Activated CD4-positive, alpha-beta T cell treated with anti-CD3 and anti-CD28 coated beads, Interleukin-2, amount 50 U/mL, for 1 hour (primary cell): ENCODE measurements at places on chromosomes 3 and 15.

GRCh38 chr15:65394936-65395335 is 17.1 kb upstream of the IGDCC3 start:
- DNase-seq, result no peak

GRCh38 chr3:179148616-179149405 is 654 bp downstream of the PIK3CA start:
- peak; percentile 69 for DNase-seq

DNA sequence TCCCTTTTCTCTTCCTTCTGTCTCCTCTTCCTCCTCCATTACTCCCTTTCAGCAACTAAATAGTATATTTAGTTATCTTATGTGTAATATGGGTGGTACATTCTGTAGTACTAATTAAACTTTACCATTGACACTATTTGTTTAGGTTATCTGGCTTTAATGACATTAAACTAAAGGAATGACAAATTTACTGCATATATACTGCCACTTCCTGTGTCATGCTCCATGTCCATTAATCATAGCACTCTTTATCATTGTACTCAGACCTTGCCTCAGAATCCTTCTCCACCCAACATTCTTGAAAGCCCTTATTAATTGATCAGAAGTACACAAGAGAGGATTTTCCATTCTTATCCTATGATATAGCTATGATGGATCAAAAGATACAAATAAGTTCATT is 244.2 kb downstream of the NAALADL2 start:
- DNase-seq, result no peak

DNA sequence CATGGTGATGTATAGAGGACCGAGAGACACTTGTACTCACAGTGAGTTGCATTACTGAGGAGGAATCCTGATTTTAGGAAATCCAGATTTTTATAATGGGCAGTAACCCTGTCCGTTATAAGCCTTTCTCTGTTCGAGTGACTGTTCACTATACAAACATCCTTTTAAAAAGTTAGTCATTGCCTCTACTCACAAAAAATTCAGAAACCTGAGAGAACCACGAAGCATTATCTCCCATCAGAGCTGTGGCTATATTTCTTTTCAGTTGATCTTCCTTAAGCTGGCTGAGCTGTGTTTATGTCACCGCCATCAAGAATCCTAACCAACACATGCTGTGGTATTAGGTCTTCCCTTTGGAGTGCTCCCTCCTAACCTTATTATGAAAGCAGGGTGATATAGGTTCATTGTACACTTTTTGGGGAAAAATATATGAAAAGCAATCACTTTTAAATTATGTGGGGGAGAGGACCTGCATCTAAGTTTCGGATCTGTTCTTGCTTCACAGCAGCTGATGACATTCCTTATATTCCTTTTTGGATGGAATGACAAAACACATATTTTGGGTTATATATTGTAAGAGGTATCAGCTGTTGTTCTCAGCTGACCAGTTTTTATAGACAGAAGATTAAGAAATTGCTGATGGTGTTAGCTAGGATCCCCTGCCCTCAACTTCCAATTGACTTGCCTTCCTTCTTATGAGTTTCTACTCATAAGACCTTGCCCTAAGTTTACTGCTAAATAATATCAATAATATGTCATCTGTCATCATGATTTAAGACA is 465.9 kb upstream of the RASGRP1 start:
- no peak for DNase-seq

- no peak for DNase-seq
Measured at GRCh38 chr3:143276592-143276991, 157.0 kb downstream of the CHST2 start.

DNA sequence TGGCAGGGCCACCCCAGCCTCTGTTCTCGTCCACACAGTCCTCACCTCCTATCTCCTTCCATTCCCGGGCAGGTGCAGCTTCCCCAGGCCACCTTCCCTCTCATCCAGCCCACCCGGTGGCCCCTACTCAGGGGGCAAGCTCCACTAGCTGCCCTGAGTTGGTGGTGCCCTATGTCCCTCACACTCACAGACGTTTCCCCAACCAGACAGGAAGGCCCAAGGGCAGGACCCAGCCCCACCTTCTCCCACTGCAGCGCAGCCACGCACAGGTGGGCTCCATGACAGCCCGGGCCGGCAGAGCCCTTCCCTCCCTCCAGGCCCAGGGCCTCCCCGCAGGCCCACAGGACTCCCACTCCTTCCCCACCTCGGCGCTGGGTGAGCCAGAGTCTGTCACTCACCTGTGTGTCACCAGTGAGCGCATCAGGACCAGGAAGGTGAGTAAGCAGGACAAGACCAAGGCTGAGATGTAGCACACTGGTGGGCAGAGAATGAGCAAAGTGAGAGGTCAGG is 11.1 kb downstream of the ISLR start:
- DNase-seq, result no peak

- no peak for DNase-seq
Measured at GRCh38 chr15:26210980-26211379, 347.9 kb upstream of the ATP10A start.

GRCh38 chr3:136751316-136752171 is 634 bp downstream of the STAG1 start:
- peak; percentile 55 for DNase-seq

DNA sequence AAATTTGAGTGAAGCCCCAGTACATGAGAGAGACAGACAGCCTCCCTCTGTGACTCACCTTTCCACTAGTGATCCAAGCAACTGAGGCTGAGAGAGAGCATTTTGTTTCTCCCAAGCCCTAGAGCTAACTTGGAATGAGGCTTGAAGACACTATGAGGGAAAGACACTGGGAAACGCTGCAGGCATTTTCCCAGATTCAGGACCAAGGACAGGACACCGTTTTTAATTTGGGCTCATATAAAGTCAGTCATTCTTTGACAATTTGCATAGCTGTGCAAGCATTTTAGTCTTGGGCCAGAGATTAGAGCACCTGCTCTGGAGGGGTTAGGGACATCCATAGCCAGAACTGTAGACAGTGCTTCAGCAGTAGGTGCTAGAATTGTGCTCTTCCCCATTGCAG is 249.0 kb downstream of the AGBL1 start:
- no peak for DNase-seq

DNA sequence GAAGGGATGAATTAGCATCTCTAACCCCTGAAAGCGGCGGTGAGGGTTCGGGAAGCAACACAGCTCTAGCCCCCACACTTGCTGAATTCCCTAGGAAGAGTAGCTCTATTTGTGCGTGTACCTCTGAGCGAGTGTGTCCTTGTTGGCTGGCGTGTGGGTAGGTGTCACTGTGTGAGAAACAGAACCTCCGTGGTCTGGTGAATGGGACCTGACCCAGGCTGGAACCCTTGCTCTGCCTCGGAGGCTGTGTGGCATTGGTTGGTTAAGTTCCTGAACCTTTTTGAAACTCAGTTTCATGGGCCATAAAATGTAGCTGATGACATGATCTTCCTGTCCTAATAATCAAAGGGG is 414 bp upstream of the TMEM115 start:
- DNase-seq, result no peak

DNA sequence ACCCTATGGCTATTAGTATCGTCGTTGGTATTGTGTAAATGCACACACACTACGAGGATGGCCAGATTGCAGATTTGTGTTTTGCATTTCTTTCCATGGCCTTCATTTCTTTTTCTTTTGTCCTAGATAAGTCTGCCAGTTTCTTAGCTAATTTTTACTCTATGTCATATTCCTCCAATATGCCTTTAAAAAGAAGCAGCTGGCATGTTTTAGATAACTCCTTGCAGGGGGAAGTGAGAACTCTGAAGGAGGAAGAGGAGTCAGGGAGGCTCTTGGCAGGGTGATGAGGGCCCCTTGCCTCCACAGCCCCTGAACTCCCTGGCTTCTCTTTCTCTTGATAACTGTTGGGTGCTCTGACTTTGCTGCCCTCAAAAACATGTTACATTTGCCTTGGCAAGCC is 244.0 kb downstream of the GABRG3 start:
- DNase-seq, result no peak

- no peak for DNase-seq
Measured at GRCh38 chr3:188798556-188799145, 373.1 kb upstream of the TPRG1 start.

DNA sequence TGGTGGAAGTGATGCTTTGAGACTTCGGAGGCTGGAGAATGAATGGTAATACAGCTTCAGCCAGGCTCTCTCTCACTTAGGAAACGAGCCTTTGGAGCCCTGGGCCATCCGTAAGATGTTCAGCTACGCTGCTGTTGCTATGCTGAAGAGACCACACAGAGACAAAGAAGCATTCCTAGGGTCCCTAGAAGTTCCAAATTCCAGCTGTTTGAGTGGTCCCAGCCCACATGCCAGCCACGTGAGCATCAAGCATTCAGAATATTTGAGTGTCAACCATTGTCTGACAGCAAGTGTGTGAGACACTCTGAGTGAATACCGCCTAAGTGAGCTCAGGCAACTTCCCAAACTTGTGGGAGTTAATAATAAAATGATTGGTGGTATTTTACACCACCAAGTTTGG is 212.9 kb downstream of the CD47 start:
- no peak for DNase-seq

GRCh38 chr3:67044295-67044694 is 46.2 kb downstream of the KBTBD8 start:
- DNase-seq, result no peak

- no peak for DNase-seq
Measured at GRCh38 chr3:110352841-110353604, 718.6 kb upstream of the NECTIN3 start.

GRCh38 chr3:139394116-139394515 is 4.7 kb upstream of the COPB2 start:
- no peak for DNase-seq

GRCh38 chr15:78241017-78241416 is 6.7 kb upstream of the ACSBG1 start:
- DNase-seq, result peak; percentile 85

GRCh38 chr3:10248184-10248983 is at the start of gene TATDN2:
Gene TATDN2 (plus strand): TSS chr3:10248459. CDS start chr3:10249201, 742 bp downstream.
- DNase-seq, result peak; percentile 90

DNA sequence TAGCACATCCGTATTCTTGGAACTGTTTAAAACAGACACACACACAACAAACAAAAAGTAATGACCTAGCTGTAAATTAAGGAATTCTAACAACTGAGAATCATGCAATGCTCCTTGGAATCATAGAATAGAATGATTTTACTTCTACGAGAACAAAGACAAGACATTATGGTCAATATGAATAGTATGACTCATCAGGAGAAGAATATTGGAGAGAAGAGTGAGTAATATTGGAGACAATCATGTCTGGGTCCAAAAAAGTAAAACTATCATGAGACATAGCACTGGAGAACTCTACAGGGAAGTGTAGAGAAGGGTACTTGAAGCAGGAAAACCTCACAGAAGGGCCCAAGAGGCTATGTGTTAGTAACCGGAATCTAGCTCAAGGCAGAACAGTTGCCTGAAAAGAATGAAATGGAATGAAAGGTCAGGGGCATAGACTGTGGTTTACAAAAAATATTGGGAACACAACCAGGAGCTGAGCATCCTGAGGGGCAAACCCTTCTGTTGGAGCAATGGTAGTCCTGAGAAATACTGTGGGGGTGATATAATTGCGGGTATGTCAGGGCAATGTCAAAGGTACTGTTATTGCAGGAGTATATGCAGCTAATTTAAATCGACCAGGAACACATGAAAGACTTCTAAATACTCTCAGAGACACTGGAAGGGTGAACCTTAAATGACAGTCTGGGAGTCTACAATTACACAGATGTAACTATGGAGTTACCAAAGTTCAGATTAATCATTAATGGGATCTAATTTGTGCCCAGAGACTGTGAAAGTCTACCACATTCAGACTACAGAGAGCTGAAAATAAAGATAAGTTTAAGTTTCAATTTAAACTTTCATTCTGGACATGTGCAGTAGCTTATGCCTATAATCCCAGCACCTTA is 201.2 kb downstream of the BCHE start:
- no peak for DNase-seq

DNA sequence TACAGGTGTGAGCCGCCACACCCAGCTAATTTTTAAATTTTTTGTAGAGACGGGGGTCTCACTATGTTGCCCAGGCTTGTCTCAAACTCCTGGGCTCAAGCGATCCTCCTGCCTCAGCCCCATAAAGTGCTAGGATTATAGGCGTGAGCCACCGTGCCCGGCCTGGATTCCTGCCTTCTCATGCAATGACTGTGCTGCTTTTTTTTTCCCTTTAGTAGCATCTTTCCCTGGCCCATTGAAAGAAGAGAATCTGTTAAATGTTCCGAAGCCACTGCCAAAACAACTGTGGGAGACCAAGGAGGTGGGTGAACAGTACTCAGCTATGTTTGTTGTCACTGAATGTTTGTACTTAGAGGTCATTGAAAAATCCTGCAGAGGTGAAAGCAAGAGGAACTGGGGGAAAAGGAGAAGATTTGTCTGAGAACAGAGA is 88.0 kb downstream of the CRTC3 start:
- DNase-seq, result no peak

GRCh38 chr3:108028896-108029295 is 61.9 kb downstream of the CD47 start:
- no peak for DNase-seq

DNA sequence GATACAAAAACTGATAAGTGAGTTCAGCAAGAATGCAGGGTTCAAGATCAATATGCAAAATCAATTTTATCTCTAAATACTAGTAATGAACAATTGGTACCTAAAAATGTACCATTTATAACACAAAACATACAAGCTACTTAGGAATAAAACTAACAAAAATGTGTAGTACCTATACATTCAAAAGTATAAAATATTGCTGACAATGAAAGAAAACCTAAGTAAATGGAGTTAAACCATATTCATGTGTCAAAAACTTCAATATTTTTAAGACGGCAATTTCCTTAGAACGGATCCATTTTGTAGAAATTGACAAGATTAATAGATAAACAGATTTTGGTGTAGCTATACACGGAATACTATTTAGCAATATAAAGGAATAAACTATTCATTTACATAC is 343.1 kb upstream of the CCDC54 start:
- no peak for DNase-seq

GRCh38 chr3:155535098-155535497 is 209.8 kb downstream of the PLCH1 start:
- DNase-seq, result no peak

GRCh38 chr3:81433675-81434074 is 327.8 kb downstream of the GBE1 start:
- DNase-seq, result no peak
